ENCODE measurements at places on chromosomes 7 and 10.
A peak's percentile ranks its signal among the peaks of the same experiment; 100 is the strongest.

DNA sequence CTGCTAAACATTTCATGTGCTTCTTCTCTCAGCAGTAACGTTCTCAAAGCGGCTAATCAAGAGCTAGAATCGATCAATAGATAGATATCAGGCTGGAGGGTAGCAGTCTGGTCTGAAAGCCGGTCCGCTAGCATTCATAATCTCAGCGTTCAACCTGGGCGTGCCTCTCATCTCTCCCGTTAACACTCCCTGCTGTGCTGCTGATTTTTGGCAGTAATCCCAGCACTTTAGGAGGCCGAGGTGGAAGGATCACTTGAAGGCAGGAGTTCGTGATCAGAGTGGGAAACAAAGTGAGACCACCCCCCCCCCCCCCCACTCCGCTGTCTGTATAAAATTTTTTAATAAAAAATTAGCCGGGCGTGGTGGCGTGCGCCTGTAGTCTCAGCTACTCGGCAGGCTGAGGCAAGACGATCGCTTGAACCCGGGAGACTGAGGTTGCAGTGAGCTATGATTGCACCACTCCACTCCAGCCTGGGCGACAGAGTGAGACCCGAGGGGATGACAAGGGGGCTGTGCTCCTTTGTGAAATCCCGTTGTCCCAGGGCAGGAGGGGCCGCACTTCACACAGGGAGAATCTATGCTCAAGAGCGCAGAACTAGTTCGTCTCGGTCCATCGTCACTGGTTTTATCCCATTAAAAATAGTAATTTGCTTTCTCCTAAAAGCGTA lies 624 bp upstream of the CEP55 start:
- DNase-seq, result peak; percentile 34

DNA sequence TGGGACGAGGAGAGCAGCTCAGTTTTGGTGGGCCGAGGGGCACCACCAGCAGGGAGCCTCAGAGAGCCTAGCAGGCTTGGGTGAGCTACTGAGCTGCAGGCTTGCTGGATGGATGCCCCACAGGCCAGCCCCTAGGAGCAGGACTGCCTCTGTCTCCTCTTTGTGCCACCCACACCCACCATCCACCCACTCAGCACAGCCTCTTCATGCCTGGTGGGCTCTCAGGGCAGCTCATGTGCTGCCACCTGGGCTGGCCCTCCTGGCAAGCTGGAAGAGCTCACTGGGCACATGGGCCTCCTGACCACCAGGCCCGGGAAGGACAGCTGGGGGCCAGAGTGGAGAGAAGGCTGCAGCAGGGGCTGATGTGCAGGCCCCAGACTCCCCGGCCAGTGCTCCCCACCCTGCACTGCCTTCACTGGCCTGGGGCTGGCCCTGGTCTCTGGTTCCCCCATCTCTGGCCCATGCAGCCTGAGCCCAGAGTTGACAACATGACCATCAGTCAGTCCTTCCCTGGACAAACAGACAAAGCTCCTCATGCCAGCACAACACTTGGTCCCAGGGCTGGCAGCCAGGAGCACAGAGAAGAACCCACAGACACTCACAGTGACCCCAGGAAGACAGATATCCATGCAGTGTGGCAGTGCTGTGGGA lies 8.2 kb downstream of the RASGEF1A start:
- DNase-seq, result no peak

DNA sequence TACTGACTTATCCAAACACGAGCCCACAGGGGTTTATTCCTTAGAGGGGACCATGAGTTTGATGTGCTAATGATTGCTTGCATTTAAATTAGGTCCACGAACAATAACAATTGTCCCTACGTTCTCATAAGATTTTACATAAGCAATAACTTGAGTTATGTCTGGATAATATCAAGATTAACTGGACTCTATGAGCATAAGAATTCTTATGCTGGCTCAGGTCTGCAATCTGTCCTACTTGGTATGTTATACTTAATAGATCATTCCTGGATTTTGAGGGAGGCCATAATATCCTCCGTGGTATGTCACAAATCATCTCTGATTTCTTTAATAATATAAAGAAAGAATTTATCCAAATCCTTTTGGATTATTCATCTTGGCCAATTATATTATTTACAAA lies 552.3 kb downstream of the KCNMA1 start:
- DNase-seq, result no peak

DNA sequence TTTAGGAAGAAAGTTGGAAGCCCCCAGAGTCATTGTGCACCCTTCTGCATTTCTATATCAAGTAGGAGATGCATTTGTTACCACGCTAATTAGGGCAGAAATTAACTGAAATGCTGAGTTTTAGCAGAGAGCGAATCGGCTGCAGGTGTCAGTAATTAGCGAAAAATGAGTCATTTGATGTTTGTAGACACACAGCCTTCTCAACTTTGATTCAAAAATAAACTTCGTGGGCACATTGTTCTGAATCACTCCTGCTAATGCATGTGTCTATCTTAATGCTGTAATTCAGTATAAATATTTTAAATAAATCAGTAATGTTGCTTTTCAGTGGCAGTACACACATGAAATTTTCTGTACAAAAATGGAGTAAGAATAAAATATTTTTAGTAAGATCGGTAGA lies 109.5 kb upstream of the CARD11 start:
- no peak for DNase-seq

- DNase-seq, result no peak
These were observed 38.0 kb downstream of the PRKAG2 start for GRCh38 chr7:151838861-151839381.

GRCh38 chr10:49307921-49308320 lies 9.0 kb downstream of the C10orf71 start:
- DNase-seq, result no peak

- DNase-seq, result no peak
These were observed 144.7 kb downstream of the GRK5 start for GRCh38 chr10:119352042-119352441.

DNA sequence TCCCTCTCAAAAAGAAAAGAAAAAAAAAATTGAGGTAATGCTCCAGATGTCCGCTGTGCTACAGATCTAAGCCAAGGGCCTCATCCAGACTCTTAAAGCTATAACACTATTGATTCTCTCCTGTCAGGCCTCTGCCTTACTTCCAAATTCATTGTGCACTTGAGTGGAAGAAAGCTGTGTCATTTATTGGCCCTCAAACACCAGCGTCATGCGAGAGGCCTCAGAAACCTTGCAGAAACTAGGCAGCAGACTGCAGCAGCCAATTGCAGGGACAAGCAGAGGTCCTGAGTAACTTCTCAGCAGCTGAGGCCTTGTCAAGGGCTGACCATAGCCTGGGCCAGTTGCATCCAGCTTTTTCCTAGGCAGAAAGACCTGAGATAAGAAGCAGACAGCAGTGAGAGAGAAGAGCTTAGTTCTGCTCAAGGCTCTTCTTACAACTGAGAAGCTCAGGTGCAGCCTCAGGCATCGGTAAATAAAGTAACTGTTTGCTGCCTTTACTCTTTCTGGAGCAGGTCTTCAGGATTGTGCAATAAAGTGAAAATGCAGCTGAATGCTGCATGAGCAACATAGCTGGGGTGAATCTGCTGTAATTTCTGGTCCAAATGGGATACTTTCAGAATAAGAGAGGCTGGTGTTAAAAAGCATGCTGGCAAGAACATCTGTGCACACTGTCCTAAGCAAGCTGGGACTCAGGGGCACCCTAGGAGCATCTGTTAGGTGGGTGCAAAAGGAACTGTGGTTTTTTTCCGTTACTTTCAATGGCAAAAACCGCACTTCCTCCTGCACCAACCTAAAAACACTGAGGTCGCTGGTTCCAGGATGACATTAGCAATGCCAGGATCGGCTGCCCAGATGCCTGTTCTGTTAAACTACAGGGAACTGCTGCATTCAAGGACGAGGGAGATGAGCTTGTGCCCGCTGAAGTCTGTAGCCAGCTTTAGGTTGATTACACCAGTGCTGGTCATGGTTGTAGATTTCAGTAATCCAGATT lies 181.8 kb upstream of the PFKP start:
- DNase-seq, result no peak

DNA sequence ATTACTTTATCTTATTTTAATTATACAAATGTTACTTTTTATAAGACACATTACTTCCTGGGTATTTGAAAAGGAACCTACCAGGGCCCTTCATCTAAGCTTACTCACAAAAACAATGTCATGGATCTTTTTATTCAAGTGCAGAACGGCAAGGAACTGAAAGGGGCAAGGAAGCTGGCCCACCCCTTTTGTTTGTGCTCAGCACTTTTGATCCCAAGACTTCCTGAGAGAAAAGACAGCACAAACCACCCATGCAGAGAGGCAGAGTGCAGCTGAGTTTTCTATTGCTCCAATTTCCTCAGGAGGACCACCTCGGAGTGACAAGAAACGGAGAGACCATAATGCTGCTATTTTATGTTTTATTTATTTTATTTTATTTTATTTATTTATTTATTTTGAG lies 232.0 kb upstream of the NRP1 start:
- DNase-seq, result no peak

GRCh38 chr10:119428789-119429188 lies 113.7 kb downstream of the RGS10 start:
- no peak for DNase-seq

DNA sequence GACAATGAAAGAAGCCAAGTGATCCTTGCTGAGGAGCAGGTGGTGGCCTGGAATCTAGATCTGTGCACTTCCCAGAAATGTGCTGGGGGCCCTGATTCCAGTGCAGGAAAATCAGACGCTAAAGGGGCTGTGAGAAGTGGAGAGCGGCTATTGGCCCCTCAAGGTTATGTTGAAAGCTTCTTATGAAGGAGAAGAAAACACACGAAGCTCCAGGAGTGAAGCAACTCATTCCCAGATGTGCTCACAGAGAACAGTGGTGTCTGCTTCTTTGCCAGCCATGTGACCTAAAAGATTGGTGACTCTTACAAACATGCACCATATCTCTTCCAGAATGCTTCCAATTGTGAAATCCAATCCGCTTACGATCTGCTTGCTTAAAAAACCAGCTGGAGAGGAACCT lies 679.3 kb upstream of the IGFBP3 start:
- DNase-seq, result no peak

DNA sequence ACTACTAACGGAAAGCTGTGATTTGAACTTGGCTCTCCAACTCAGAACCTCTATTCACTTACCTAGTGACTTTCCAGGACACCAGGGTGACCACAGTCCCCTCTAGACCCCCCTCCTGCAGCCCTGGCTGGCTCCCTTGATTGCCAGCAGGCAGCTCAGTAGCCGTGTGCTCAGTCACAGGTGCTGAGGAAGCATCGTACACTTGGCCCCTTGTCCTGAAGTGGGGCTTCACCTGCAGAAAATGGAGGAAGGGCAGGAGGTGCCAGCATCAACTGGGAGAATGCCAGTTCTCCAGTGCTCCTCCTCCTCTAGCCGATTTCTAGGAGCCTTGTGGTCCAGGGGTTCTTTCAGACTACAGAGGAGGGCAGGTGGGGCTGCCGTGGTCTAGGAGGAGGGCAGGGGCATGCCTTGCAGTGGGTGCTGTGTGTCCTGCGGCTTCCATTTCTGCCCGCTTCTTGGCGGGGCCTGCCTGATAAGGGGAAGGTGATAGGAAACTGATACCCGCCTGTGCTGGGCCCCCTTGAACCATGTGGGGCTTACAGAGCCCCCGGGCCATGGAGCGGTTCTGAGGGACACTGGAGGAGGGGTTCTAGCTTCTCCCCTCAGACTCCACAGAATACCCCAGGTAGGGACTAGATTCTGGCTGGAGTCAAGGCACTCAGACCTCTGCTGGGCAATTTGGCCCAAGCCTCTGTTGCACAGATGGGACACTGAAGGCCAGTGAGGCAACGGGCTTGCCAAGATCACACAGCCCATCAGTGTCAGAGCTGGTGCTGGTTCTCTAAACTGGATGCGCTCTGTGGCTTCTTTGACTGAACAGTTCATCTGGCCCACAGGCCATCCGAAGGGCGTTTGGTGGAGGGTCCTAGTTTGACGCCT lies 14.0 kb downstream of the FAM241B start:
- no peak for DNase-seq

DNA sequence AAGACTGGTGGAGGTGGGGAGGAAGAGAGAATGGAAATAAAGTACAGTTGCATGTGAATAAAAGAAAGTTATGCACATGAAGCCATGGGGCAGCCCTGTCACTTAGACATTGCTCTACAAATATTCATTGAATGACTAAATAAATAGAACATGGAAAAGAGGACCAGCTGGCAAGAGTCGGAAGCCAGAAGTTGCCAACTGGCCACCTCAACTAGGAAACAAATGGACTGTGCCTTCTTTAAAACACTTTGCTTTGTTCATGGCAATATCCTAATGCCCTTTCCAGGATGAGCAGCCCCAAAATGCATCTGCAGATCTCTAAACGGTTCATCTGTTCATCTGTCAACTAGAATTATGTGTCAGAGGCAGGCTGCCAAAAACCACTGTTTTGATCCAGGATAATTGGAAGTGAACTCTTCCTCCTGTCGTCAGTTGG lies 157.3 kb downstream of the NOC3L start:
- no peak for DNase-seq

DNA sequence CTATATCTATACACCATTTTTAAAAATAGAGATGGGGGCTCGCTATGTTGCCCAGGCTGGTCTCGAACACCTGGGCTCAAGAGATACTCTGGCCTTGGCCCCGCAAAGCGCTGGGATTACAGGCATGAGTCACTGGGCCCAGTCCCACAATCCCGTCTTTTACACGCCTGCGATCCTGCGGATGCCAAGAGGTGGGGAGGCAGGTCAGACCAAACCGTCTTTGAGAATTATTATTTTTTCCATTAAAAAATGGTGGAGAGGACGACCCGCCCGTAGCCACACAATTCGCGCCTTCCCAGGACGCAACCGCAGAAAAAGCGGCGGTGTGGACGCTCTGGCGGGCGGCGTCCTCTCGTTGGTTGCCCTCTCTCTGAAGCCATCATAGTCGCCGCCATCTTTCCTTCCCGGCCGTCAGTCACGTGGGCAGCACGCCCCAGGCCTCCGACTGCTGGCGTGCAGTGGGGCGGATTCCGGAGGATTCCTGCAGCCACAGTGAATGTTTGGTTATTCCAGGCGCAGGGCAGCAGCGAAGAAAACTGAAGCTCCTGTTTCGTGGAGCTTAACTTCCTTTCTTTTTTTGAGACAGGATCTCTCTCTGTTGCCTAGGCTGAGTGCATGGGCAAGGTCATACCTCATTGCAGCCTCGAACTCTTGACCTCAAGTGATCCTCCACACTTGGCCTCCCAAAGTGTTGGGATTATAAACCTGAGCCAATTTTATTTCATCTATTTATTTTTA lies 9.9 kb upstream of the EPHB4 start:
- DNase-seq, result peak; percentile 73

GRCh38 chr7:133275008-133275407 lies 22.1 kb downstream of the EXOC4 start:
- DNase-seq, result no peak

GRCh38 chr10:79149662-79150443 lies 81.1 kb downstream of the ZMIZ1 start:
- DNase-seq, result no peak

- DNase-seq, result no peak
These were observed 475.3 kb upstream of the C7orf33 start for GRCh38 chr7:148115308-148115707.

- DNase-seq, result no peak
These were observed 5.6 kb downstream of the SNX13 start for GRCh38 chr7:17934612-17935240.

GRCh38 chr7:130732980-130733930 lies 752 bp downstream of the KLF14 start:
- DNase-seq, result no peak

DNA sequence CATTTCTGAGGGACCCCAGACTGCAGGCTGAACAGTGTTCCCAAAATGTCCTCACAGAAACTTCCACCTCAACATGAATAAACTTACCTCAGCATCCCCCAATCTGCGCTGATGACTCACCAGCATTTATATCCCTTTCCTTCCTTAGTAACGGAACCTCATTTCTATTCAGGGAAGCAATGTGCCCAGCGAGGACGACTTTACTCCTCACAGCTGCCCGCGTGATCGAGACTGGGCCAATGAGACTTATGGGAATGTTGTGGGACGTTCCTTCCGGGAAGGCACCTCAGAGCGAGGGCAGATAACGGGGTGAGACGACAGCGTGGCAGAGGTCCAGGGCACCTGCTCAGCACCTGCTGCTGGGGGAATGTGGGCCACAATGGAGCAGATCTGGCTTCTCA lies 73.1 kb upstream of the CAMK2B start:
- no peak for DNase-seq

All from COR-L47 (cell line).